ENCODE measurements at places on chromosomes 3 and 15.
A peak's percentile ranks its signal among the peaks of the same experiment; 100 is the strongest.

GRCh38 chr3:12755754-12756153 is 3.3 kb downstream of the TMEM40 start:
- DNase-seq: no peak

DNA sequence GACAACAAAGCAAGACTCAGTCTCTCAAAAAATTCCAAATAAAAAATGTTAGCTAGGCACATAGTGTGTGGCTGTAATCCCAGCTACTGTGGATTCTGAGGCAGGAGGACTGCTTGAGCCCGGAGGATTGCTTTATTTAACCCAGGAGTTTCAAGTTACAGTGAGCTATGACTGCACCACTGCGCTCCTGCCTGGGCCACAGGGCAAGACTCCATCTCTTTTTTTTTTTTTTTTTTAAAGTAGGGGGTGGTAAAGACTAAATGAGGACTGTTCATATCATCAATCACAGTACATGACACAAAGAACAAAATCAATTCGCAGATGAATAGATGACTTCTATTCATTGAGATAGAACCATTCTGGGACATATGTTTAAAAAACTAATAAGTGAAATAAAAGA is 48.1 kb downstream of the ACAP2 start:
- DNase-seq: no peak

DNA sequence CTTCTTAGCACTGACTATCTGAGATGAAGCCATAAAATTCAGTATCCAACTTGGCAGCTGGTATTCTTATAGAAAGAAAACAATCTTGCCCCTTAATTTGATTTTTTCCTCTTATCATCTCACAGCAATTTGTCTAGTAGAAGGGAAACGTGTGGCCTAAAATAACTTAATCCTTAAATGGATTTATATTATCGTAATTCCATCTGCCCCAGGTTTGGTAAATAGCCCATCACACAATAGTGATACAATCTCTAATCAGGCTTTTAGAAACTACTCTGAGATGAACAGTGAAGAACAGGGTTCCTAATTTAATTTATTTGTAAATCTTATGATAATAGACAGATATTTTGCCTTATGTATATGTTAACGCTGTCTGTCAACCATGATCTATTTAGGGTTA is 24.8 kb downstream of the PEX5L start:
- DNase-seq: no peak

- no peak for DNase-seq
These were observed 39.6 kb downstream of the MAP3K13 start for GRCh38 chr3:185402561-185402960.

GRCh38 chr15:65832549-65833364 is 36.5 kb upstream of the RAB11A start:
- peak; percentile 48 for DNase-seq

GRCh38 chr3:57694146-57694545 is 1.3 kb upstream of the DENND6A start:
- DNase-seq: no peak

- DNase-seq: no peak
These were observed 46.0 kb downstream of the FSIP1 start for GRCh38 chr15:39736412-39737195.

GRCh38 chr3:43723121-43723734 is 32.5 kb downstream of the ABHD5 start:
- DNase-seq: no peak

- no peak for DNase-seq
These were observed 289.6 kb downstream of the EFHB start for GRCh38 chr3:19644405-19644804.

All from stimulated activated CD4-positive, alpha-beta T cell treated with anti-CD3 and anti-CD28 coated beads, Interleukin-2, amount 100 ng/mL, for 24 hours (primary cell).